ENCODE measurements at places on chromosomes 4 and X. TPM values are rescaled to one million over a fixed set of nuclear protein-coding genes. Genes with fewer than 3 reads are reported as not detected.

- H3K36me3 ChIP-seq: no peaks in the 10 kb centered on the region
- DNase-seq: no peak
- no peaks in the 10 kb centered on the region for H3K4me1 ChIP-seq
- H3K27me3 ChIP-seq: no peaks in the 10 kb centered on the region
These were observed 11.6 kb downstream of the PABPC4L start for GRCh38 chr4:134189949-134190348.

DNA sequence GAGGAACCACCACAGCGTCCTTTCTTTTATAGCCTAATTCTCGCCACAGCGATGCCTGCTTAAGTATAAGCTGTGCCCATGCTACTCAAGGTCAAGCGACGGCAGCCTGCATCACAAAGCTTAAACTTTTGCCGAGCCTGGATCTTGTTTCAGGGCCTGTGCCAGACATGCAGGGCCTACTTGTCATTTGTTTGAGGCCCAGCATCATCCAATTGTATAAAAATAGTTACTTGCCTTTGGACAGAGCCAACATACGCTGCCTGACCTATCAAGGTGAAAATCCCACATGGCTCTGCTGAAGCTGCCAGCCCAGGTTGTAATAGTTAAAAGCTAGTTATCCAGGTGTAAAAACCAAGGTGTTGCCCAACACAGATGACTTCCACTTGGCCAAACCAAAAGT lies 107.1 kb downstream of the TMEM131L start:
- peaks cover 6% of the 10 kb centered on the region for H3K4me1 ChIP-seq
- H3K27ac ChIP-seq: no peak overlapping the region
- H3K36me3 ChIP-seq: no peaks in the 10 kb centered on the region
- H3K27me3 ChIP-seq: no peaks in the 10 kb centered on the region

DNA sequence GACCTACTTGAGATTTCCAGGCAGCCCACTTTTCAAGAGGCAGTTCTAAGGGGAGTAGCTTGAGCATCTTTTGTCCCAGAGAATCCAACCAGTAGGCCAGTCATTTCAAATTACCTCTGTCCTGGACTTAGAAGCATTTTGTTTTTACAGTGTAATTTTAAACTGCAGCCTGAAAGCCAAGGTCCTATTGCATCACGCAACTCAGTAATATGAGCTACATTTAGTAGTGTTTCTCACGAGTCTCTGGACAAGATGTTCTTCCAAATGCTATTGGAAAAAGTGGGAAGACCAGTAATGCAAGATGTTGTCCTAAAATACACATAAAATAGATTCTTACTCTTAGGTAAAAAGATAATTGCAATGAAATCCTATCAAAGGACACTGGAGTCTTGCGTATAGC lies 182.5 kb upstream of the ARX start:
- no peaks in the 10 kb centered on the region for H3K4me1 ChIP-seq
- no peak overlapping the region for H3K4me3 ChIP-seq
- no peaks in the 10 kb centered on the region for H3K36me3 ChIP-seq
- H3K27ac ChIP-seq: no peak overlapping the region

DNA sequence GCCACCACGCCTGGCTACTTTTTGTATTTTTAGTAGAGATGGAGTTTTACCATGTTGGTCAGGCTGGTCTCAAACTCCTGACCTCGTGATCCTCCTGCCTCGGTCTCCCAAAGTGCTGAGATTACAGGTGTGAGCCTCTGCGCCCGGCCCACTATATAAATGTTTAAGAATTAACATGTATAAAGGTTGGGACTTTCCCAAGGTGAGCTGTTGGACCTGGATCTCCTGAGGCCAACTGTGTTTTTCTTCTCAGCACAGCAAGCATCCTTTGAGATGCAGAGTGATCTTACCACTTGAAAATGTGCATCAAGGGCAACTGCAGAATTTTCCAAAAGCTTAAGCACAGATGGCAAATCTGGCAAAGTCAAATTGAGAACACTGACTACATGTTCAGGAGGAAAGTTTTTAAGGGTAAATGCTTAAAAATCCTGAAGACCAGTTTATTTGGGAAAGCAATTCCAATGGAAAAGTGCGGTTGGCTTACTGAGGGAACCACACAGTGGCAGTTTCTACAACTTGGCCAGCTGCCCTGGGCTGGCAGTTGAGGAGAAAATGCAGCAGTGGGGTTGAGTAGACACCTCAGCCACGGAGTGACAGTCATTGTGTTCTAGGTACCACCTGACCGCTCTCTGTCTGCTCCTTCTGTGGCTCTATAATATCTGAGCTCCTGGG lies 168.9 kb downstream of the CBR4 start:
- DNase-seq: no peak
- no peak overlapping the region for H3K4me3 ChIP-seq
- H3K27me3 ChIP-seq: no peaks in the 10 kb centered on the region
- H3K36me3 ChIP-seq: no peaks in the 10 kb centered on the region

DNA sequence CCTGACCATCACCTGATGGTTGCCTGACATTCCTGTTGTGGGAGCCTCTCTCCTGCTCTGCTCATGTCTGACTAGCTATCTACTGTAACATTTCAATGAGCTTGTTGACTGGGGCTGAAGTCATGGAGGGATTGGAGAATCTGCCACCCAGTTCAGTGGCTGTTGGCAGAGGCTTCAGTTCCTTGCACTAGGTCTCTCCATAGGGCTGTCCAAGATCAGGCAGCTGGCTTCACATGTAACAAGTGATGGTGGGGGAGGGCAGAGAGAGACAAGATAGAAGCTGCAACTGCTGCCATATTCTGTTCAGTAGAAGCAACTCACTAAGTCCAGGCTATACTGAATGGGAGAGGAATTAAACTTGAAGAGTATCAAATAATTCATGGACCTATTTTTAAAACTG lies 14.1 kb upstream of the CCNI start:
- no peak overlapping the region for H3K4me3 ChIP-seq
- H3K36me3 ChIP-seq: no peaks in the 10 kb centered on the region
- H3K27me3 ChIP-seq: no peaks in the 10 kb centered on the region

The UNC5C gene
- 6.7 TPM for total RNA-seq

The CLIC2 gene
- total RNA-seq: 64.0 TPM

The GLUD2 gene
- 1.6 TPM for total RNA-seq

The XPNPEP2 gene
- total RNA-seq: 0.93 TPM
